ENCODE measurements at places on chromosomes 6 and 20. TPM values are rescaled to one million over a fixed set of nuclear protein-coding genes. Genes with fewer than 3 reads are reported as not detected.

GRCh38 chr6:7243179-7243981 is 69.6 kb downstream of the SSR1 start:
- H3K4me1 ChIP-seq, result peaks cover 18% of the 10 kb centered on the region
- H3K4me3 ChIP-seq, result no peak overlapping the region
- DNase-seq, result peak; percentile 53
- H3K36me3 ChIP-seq, result no peaks in the 10 kb centered on the region
- H3K27me3 ChIP-seq, result no peaks in the 10 kb centered on the region

The OR2J3 gene
- total RNA-seq, result not detected

The ATP9A gene
- 22.4 TPM for total RNA-seq

The FAM209B gene
- total RNA-seq, result not detected

The NMBR gene
- total RNA-seq, result 0.35 TPM

The HLA-DQA2 gene
- total RNA-seq, result not detected

All from PC-9 (cell line).